ENCODE measurements at places on chromosomes 1 and 21. TPM values are rescaled to one million over a fixed set of nuclear protein-coding genes. Genes with fewer than 3 reads are reported as not detected.

GRCh38 chr1:33288976-33289857 lies 31.7 kb downstream of the A3GALT2 start:
- DNase-seq, result no peak

GRCh38 chr1:203091761-203092330 lies 6.0 kb upstream of the MYOG start:
- DNase-seq, result no peak

DNA sequence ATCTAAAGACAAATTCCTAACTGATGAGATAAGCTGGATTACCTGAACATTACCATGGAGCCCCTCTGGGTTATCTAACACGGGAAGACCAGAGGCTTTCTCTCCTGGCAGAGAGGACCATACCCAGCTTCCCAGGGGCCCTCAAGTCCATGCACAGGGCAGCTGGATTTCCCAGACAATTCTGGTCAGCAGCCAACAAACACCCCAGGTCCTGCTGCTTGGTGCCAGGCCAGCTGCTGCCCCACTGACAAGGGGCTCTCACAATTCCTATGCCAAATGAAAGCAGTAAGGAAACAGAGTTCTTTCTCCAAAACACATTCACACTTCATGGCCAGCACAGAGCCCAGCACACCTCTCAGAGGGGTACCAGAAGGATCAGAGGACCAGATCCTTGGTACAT lies 114.2 kb downstream of the HLCS start:
- DNase-seq, result no peak

DNA sequence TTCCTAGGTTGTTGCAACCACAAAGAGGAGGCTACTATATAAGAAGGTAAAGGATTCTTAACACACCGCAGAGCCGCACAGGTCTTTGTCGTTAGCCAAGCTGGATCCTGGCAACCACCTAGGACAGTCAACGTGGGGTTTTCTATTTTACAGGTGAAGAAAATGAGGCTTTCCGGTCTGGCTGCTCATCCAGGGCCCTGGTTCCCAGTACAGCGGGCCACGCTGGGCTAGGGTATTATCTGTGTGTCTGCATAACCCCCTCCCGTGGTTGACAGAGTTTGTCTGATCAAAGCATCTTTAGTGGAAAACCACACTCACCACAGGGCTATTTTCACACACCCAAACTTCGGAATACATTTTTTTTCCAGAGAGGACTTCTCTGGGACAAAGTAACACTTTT lies 39.0 kb upstream of the PDE9A start:
- DNase-seq, result no peak

DNA sequence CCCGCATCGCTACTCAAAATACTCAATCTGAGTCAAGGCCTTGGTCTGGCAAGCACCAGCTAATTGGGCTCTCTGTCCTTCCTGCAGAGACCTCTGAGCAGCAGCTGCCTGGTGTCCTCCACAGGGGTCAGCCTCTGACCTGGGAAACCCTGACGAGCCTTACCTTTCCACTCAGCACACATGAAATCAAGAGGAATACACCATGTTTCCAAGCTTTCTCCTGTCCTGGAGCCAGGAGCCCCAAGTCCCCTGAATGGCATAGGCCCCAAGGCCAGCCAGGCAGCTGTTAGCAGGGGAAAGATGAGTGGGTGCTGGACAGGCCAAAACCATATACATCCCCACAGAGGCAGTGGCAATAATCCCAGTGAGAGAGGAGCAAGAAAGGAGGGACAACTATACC lies 27.2 kb upstream of the TSPEAR start:
- DNase-seq, result no peak

DNA sequence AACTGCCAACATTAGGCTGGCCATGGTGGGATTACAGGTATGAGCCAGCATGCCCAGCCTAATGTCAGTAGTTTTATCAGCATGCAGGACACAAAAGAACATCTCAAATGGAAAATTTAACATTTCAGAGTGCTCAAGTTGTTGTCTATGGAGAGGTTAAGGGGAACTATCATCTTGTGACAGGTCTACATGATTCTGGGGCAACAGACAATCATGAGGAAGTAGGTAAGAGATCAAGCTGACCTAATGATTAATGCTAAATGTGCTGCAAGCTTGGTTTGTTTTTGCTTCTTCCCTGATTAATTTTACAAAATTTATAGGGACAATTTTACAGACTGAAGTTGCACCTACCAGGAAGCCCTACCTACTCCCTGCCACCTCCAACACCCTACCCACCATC lies 36.6 kb downstream of the FMO4 start:
- DNase-seq, result no peak

APCS gene
- not detected for total RNA-seq

ICOSLG gene
- total RNA-seq, result 2.7 TPM

ALX3 gene
- total RNA-seq, result 0.21 TPM

C2CD4D gene
- total RNA-seq, result not detected

UBE2U gene
- not detected for total RNA-seq

Measured in urinary bladder (tissue), 4 donors.